ENCODE measurements at places on chromosomes 4 and X.

- no peak for DNase-seq
Observed at GRCh38 chr4:95850161-95850560, 10.3 kb downstream of the PDHA2 start.

DNA sequence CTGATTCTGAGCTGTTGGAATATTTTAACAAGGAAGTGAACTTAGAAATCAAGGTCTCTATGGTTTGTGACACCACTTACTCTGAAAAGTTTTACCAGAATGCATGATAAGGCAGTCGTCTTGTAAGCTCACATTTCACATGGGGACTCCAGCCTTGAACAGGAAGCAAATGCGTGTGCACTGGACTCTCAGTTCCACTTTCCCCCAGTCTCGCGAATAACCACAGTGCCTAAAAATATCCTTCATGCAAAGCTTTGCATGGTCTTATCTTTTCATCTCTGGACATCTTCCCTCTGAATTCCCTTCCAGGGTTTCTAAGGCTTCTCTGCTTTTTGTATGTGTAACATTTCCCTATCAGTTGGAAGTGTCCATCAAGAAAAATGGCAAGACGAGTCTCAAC lies 581.8 kb downstream of the NLGN4X start:
- no peak for DNase-seq

GRCh38 chrX:15391850-15392249 lies 7.6 kb upstream of the VEGFD start:
- no peak for DNase-seq

- no peak for DNase-seq
Observed at GRCh38 chr4:100754751-100755150, 236.9 kb upstream of the EMCN start.

GRCh38 chr4:73803213-73803612 lies 33.3 kb upstream of the CXCL6 start:
- DNase-seq, result no peak

- no peak for DNase-seq
Observed at GRCh38 chr4:54542540-54543041, 115.2 kb upstream of the KIT start.

GRCh38 chr4:26021417-26022345 lies 107.7 kb downstream of the SMIM20 start:
- no peak for DNase-seq

GRCh38 chrX:15207994-15208393 lies 61.9 kb downstream of the ASB9 start:
- no peak for DNase-seq

DNA sequence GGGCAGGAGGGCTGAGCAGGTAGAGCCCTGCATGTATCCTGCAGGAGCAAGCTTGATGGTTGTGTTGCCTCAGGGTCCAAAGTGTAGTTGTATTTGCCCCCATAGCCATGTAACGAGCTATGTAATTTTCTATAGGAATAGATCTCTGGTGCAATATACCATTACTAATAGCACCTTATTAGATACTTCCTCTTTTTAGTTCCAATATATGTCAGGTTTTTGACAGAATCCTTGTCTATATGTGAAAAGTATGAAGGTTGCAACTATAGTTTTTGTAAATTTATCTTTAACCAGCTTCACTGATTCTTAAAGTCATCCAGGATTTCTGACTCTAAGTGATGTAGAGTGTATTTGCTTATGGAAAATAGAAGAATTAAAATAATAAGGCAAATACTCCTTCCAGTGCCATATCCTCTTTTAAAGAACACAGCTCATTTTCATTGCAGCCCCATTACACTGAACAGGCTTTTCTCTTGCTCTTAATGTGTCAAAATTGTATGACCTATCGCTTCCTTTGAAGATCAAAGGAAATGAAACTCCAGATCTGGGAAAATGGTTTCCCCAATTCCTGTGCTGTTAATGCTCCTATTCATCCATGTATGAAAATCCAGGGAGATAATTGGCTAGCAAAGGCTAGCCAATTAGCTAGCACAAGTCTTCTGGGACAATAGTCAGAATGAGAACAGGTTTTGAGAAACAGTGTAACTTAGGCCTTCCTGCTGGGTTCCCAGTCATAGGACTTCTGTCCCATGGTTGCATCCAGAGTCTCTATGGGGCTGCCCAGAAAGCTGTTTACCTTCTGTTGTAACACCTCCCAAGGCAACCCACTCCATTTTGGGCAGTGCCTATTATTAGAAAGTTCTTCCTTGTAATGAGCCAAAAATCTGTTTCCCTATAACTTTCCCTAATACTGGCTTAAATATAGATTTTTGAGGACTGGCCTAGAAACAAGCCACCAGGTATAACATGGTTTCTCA lies 90.6 kb downstream of the TSPAN7 start:
- no peak for DNase-seq

DNA sequence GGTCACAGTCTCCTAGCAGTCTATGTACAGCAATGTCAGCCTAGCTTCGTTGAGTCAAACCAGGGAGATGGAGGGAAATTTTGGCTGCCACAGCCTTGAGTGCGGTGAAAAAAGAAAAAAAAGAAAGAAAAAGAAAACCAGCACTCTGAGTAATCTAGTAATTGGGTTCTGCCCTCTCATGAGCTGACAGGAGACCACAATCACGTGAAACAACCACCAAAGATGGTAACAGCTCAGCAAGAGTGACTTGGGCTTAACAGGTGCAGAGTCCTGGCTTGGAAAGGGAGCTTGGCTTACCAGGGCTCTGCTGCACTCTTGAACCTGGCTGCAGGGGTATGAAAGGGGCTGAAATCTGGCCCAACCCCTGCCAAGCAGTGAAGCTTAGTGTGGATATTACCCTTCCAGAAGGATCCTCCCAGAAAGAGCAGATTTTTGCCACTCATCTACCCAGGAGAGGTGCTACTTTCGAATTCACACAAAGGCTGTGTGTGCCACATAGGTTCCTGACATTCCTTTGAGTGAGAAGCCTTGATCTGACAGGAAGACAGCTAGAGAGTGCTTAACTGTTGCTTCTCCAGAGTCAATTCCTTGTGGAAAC lies 350.3 kb downstream of the PTTG2 start:
- DNase-seq, result peak; percentile 74

DNA sequence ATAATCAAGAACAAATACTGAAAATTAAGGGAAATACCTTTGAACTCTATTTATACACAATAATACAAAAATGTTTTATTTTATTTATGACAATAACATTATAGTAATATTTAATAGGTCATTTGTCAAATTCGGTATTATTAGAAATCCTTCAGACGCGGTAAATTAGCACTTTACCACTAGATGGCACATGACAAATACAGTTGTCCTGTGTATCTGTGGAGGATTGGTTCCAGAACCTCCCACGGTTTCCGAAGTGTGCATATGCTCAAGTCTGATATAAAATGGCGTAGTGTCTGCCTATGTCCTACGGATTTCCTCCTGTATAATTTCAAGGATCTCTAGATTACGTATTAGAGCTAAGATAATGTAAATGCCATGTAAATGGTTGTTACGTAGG lies 8.1 kb upstream of the LINC00632 start:
- no peak for DNase-seq

- DNase-seq, result no peak
Observed at GRCh38 chr4:177265729-177266128, 43.9 kb upstream of the NEIL3 start.

DNA sequence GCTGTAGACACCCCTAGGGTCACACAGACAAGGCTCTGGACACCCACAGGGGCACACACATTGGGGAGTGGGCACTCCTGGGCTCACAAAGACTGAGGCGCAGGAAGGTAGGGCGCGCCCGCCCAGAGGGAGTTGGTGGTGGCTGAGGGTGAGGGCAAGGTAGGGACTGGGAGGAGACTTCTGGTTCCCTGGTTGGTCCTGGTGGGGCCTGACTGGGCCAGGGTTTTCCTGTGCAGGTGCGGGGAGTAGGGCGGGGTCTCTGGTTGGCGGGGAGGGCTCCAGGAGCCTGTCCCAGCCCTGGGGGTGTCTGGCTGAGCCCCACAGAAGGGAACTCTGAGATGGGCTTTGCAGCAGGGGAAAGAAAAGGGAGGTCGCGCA lies 6.7 kb upstream of the WAS start:
- DNase-seq, result no peak

- no peak for DNase-seq
Observed at GRCh38 chr4:54098375-54098774, 1.6 kb upstream of the GSX2 start.

- peak; percentile 53 for DNase-seq
Observed at GRCh38 chrX:19886883-19887531, 393 bp downstream of the SH3KBP1 start.

GRCh38 chr4:97994765-97995465 lies 148.4 kb downstream of the STPG2 start:
- DNase-seq, result no peak

- no peak for DNase-seq
Observed at GRCh38 chr4:108149588-108150380, 18.9 kb downstream of the LEF1 start.

DNA sequence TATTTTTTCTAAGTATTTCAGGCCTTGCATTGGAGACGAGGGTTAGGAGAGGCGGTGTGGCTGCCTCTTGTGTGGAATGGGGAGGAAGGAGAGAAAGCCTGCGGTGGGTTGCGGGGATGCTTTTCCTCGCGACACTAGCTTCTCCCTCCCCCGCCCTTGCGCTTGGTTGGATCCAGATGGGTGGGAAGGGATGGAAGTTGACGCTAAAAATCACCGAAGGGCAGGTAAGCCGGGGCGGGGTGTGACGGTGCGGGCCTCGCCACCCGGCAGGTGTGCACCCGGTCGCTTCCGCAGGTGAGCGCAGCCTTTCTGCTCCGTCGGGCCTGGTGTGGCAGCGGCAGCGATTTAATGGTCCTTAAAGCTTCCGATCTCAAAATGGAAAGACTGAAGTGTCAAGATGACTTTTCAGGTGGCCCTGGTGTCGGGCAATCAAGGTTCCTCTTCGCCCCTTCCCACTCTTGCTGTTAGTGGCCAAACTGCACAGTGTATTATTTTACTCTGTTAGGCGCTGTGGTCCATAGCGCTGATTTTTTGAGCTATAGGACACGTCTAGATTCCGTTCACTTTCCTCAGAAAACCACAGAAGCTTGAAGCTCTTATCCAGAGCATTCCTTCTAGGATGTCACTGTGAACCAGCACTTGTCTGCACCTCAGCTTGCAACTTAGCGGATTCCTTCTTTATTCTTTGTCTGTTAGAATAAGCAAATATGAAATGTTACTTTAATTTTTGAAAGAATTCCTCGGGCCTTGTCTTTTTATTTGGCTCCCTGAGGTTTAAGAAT lies 765 bp downstream of the ENOPH1 start:
- no peak for DNase-seq

DNA sequence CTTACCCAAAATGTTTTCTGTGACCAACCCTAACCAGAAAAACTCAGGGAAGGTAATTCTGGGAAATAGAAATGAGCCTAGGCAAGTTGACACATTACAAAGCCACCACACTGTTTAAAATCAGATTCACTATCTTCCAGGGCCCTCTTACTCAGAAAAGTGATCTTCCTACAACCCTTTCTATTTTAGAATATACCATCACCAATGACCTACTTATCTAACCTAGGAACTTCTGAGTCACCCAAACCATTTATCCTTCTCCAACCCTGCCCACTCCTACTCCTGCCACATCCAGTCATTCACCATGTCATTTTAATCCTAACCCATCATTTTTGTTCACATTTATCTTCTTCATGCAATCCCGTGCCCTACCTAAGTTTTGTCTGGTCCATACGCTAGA lies 89.9 kb downstream of the FTHL17 start:
- DNase-seq, result no peak

GRCh38 chr4:38466401-38466800 lies 197.6 kb upstream of the KLF3 start:
- DNase-seq, result no peak

- no peak for DNase-seq
Observed at GRCh38 chr4:52825460-52826090, 36.5 kb upstream of the RASL11B start.

DNA sequence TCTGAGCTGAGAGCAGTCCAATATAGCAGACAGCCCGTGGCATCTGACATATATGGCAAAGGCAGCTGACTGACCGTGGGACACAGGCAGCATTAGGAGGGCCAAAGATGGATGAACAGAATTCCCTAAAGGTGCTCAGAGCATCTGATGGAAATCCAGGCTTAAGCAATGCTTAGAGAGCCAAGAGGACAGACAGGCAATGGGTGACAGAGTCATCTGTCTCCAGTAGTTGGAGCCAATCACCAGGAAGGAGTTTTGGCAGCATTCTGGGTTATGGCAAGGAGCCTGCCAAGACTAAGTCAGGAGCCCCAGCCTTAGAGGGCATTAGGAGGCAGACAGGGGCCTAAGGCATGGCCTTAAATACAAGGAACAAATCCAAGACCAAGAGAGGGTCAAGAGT lies 153.3 kb upstream of the USP9X start:
- no peak for DNase-seq

DNA sequence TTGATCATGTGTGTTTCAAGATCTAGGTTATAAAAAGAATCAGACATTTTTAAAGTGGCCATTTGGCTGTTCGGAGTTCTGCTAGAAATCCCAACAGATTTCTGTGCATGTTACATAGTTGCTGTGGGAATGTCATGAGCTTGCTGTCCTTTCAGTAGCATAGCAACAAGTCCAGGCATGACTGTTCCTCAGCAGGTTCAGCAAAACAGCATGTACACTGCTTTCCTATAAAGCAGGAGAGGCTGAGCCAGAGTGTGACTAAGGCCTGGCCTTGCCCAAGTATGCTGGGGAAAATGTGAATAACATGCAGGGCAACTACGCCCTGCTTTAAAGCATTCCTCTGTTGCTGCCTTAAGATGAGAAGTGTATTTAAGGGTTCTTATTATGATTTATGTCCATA lies 217.1 kb upstream of the SMIM31 start:
- no peak for DNase-seq

- no peak for DNase-seq
Observed at GRCh38 chr4:152850377-152850776, 70.6 kb downstream of the ARFIP1 start.

DNA sequence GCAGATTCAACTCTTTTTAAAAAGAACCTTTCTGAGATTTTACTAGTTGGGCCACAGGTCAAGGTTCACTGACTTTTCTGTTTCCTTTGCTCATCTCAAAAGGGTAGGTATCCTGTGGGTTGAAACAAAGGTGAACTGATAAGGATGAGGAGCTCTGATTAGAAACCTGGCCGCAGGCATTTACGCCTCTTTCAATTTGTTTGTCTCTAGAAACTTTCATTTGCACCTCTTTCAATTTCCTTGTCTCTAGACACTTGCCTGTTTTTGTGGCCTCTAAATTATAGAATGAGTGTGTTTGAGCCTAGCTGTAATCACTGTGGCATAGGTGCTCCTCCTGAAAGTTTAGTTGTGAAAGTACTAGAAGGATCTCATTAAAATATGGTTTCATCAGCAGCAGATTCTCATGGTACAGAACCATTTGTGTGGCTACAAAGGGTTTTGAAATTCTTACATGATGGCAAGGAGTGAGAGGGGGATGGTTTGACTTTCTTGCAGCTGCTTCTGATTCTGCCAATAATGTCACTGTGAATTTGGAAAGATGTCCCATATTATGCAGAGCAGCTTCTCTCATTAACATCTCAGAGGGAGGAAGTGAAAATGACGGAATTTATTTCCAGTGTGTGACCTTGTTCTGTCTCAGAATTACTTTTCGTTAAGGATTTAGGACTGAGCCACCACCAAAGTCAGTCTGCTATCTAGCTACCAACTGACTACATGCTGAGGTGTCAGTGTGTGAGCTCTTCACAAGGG lies 142.2 kb downstream of the SH2D1A start:
- no peak for DNase-seq

All from activated T-cell treated with anti-CD3 and anti-CD28 coated beads, Interleukin-2, amount 50 U/mL, for 24 hours (primary cell).